ENCODE measurements at places on chromosomes 5 and 9.

DNA sequence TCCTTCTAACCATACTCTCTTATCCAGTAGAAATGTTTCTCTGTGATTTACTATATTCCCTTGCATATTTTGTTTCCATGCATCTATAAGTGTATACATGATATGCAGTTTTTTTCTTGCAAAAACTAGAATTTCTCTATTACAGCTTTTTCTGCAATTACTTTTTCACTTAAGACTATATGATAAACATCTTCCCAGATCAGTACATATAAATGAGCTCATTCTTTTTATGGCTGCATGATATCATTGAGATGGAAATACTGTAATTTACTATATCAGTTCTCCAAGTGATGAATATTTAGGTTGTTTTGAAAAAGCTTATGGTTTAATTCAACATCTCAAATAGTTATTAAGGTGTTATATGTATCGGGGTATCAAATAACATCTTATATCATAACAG is 18.1 kb upstream of the ZNF608 start:
- no peak for DNase-seq

DNA sequence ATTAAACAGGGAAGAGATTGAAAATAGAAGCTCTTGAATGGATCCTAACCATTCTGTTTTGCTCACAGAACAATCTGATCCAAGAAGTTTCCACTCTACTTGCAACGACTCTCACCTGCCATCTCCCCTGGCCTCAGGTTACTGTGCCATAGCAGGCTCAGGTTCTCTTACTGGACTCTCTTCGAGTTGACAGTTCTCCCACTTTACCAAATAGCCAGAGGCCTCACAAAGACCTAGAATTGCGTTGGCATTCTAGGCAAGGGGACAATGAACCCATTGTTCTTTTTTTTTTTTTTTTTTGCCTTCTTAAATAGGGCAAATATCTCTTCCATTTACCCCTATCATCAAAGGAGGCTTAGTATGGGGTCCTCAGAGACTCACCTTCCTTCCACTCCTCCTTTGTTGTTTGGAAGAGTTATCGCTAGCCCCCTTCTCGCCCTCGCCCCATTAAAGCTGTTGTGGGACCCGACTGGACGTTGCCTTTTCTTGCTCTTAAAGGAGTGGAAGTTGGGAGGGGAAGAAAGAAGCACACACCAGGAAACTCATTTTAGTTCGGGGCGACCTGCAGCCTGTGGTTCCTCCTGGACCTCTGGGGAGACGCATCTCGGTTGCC is 688 bp upstream of the PLPPR1 start:
- no peak for DNase-seq

DNA sequence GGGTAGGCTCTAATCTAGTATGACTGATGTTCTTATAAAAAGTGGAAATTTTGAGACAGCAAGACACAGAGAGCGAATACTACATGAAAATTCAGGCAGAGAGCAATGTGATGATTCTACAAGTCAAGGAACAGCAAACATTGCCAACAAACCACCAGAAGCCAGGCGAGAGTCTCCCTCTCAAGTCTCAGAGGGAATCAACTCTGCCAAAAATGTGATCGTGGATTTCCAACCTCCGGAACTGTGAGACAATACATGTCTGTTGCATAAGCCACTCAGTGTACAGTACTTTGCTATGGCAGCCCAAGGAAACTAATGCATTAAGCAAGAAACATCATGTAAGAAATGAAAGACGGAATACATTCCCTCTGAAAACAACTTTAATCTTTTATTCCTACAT is 52.1 kb upstream of the CCNG1 start:
- DNase-seq, result no peak

DNA sequence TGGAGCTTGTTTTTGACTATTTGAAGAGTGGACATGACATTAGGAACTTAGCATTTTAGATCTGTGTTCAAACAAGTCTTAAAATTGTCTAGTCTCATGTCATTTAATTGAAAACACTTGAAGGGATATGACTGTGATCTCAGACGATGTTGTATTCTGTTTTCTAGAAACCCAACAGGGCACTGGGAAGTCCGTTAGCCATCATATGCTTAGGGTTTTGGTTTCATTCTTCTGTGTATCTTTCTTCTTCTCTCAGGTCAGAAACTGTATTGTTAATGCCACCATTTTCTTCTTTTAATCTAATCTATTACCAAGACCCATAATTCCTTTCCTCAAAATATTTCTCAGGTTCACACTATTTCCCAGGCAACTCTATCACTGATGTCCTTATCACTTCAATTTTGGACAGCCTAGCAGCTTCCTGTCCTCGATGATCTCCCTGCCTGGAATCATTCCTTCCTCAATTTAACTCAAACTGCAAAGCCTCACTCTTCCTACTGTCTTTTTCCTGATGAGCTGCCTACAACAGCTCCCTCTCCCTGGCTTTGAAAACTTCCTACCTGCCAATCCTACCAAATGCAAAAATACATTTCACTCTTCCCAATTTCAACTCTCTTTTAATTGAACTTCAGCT is 77.7 kb downstream of the MEF2C start:
- no peak for DNase-seq

GRCh38 chr5:55702598-55703345 is 9.4 kb downstream of the SLC38A9 start:
- DNase-seq, result no peak

- no peak for DNase-seq
These were observed 18.8 kb downstream of the FTMT start for GRCh38 chr5:121870489-121870888.

- no peak for DNase-seq
These were observed 569.8 kb downstream of the CTNND2 start for GRCh38 chr5:11334404-11334803.

- DNase-seq, result no peak
These were observed 69.6 kb upstream of the CACNA1B start for GRCh38 chr9:137807721-137808703.

GRCh38 chr9:72980600-72981265 is 27.9 kb upstream of the ALDH1A1 start:
- no peak for DNase-seq

DNA sequence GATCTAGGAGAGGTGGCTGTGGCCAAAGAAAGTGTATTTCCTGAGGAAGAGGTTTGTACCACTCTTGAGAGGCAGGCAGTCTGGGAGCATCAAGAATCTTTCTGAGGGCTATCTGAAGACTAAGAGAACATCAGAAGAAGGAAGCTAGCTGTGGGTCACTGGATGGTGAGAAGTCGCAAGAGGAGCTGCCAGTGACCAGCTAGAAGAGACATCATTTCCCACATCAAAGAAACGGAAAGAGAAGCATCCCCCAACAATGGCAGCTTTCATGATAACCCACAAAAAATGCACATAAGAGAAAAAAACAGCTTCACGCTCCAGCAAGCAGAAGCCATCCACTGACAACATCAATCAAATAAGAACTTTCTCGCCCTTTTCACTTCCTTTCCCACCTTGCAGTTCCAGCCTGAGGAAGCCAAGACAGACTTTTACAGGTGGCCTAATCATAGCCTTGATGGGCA is 25.0 kb upstream of the CEP78 start:
- DNase-seq, result no peak

GRCh38 chr9:68996462-68996861 is 17.5 kb downstream of the PRKACG start:
- no peak for DNase-seq

DNA sequence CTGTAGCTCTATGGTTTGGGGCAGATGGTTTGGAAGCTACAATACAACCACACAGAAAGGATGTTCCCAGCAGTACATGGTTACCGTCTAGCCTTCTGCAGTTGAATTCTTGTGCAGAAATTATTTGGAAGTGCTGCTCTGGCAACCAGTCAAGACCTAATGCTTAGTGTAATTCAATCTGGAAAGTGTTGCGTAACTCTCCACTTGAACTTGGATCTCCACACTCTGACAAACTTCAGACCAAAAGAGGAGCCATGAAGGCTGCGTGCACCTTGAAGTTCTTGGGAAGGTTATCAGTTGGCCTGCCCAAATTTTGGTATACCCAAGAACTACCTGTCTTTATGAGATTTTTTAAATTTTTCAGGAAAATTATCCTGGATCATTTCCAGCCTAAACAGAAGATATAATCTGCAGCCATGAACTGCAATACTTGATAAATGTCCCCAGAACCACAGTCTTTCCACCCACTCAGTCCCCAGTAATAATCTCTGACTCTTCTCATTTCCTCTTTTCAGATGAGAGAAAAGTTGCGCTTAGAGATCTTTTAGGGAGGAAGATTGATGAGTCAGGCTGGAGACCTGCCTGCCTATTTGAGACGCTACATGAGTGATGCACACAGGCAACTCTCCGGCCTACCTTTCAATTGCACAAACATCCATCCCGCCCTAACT is 159.9 kb downstream of the FANCC start:
- no peak for DNase-seq

GRCh38 chr5:96582343-96582742 is 79.8 kb upstream of the CAST start:
- DNase-seq, result no peak

DNA sequence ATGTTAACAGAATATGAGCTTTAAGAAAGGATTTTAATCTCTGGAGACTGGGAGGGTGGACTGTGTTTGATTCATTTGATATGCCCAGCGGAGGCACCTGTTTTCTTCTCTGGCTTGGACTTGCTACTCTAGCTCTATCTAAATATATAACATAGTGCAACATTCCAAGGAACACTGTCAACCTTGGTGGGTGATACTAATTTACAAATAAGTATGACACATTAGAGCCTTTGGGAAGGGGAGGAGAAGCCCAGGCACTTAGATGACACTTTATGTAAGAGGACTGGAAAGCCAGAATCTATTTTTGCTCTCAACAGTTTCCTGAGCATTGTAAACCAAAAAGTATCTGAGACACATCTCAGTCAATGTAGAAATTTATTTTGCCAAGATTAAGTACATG is 83.4 kb upstream of the SHISAL2B start:
- no peak for DNase-seq

- no peak for DNase-seq
These were observed 486.7 kb downstream of the RAB3C start for GRCh38 chr5:59069438-59070079.

DNA sequence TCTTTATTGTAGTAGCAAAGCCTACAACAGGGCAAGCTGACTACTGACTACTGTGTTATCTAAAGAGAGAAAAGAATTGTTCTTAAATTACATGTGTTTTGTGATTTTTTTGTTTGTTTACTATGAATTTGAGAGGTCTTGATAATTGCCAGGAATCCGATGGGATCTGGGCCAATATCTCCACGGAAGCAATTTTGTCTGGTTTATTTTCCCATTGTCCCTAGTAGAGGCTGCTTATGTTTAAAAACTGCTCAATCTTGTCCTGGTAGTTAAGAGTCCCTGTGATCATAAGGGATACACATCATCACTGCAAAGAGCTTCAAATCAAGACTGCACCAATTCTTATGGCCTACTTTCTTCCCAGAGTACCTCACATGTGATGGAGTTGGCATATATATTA is 94.4 kb downstream of the GLDC start:
- no peak for DNase-seq

- DNase-seq, result no peak
These were observed 31.1 kb upstream of the FGF1 start for GRCh38 chr5:142716963-142717362.

GRCh38 chr5:102296178-102296817 is at the start of gene SLCO4C1:
Gene SLCO4C1 (minus strand): TSS chr5:102296284. CDS start chr5:102296262, 22 bp downstream.
- peak; percentile 87 for DNase-seq

DNA sequence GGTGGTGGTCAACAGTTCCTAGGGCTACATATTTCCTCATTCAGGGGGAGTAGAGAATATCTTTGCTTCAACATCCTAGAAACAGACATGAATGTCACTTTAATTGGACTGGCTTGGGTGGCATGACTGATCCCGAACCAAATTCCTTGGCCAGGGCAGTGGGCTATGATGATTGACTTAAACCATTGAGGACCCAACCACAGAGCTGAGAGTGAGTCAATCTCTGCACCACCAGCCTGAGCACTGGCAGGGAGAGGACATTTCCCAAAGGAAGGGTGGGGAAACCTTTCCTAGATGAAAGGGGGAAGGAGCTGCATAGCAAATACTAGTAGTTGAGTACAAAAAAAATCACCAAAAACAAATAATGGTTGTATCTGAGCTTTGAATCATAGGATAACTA is 52.8 kb upstream of the ENTREP1 start:
- no peak for DNase-seq

- DNase-seq, result no peak
These were observed 38.4 kb upstream of the HAND1 start for GRCh38 chr5:154516475-154516874.

GRCh38 chr5:141149812-141150211 is at the start of gene PCDHB6:
Gene PCDHB6 (plus strand): TSS chr5:141150057. CDS start chr5:141150258, 201 bp downstream.
- no peak for DNase-seq

DNA sequence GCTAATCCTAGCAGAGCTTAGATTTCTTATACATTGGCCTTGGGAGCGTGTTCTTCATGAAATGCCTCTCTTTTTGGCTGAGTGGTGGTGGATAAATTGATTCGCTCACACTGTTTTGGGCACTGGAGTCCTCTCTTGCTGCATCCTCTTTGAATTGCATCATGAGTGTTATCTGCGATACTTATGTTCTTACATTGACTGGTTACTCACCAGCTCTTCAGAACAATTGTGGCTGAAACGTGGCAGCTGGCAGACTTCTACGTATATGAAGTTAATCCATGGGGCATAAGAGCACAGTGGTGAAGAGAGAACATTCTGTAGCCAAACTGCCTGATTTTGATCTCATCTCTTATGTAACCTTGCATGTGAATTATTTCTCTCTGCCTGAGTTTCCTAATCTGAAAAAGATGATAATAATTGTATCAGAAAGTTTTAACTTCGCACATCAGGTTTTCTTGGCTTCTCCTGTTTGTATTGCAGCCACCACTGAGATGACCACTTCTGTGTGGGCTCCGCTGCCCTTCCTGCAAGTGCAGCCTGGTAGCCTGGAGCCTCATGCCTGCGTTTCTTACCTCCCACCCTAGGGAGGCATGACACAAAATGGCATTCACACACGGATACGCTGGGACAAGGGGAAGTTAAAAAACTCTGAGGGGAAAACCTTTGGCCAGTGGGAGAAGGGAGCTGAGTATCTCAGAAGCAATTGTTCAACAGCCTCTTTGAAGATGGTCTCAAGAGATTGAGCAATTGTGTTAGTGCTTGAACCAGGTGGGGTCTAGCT is 295.2 kb downstream of the ARHGAP26 start:
- no peak for DNase-seq

DNA sequence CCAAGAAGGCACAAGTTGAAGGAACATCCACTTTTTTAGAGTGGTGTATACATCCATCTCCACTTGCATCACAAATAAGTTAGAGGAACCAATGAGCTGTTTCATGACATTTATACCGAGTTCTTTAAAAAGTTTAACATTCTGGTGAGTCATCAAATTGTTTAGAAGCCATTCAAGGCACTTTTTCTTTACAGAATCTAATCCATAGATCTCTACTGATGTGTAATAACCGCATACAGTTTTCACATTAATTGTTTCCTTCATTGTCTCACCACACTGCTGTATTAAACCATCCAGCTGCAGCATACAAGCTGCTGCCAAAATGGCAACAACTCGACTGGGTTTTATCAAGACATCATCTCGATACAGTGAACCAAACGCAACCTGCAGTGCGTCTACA is 744 bp downstream of the GMCL2 start:
- DNase-seq, result no peak

DNA sequence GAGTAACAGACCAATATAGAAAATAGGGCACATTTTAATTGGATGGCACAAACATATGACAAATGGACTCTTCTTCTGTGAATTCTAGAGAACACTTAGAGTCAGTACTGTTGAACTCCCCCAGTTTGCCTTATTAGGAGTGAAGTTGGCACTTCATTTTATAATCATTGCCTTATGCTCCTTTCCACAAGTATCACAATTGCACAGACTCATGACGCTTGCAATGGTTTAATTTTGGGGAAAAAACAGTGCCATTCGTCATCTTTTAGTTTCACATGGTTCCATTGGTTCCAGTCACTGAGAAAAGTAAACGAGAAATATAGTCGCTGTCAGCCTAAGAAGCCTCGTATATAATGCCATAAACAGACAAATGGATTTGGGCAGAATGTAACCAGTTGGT is 71.2 kb downstream of the LURAP1L start:
- DNase-seq, result no peak

All from activated CD8-positive, alpha-beta memory T cell treated with anti-CD3 and anti-CD28 coated beads, Interleukin-2, amount 50 U/mL, for 48 hours (primary cell).